CD8-positive, alpha-beta memory T cell (primary cell): ENCODE measurements at places on chromosomes 1 and 21.

- DNase-seq = peak; percentile 14
- no peaks in the 10 kb centered on the region for H3K4me1 ChIP-seq
- H3K4me3 ChIP-seq = no peak overlapping the region
- no peak overlapping the region for H3K27ac ChIP-seq
Measured at GRCh38 chr21:15592271-15592860, 137.4 kb upstream of the USP25 start.

DNA sequence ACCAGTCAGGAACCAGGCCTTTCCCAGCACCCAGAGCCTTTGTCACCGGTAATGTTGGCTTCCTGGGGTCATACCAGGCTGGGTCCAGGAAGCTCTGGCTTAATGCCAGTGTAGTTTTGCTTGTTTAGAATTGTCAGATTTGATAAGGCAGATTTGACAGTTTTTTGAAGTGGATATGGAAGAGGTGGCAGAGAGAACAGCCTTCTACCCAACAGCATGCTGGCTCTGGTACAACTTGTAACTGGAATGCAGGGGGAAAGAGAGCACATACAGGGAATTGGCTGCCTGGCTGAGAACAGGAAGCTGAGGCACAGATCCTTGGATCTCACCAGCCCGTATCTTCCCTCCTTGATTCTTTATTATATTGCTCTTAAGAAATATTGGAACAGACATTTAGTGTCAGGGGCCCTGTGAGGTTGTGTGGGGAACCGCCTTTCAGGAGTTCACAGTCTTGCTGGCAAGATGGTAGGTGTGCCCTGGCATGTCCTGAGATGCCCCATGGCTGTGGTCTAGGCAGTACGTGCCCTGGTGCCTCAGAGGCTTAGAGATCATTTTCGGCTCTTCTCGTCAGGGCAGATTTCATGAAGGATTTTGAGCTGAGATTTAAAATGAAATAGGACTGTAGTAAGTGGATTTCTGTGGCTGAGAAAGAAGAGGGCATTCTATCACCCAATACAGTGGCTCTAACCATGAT is 227.0 kb downstream of the PBX1 start:
- H3K27me3 ChIP-seq = no peaks in the 10 kb centered on the region
- H3K36me3 ChIP-seq = no peaks in the 10 kb centered on the region
- H3K27ac ChIP-seq = no peak overlapping the region
- DNase-seq = no peak

DNA sequence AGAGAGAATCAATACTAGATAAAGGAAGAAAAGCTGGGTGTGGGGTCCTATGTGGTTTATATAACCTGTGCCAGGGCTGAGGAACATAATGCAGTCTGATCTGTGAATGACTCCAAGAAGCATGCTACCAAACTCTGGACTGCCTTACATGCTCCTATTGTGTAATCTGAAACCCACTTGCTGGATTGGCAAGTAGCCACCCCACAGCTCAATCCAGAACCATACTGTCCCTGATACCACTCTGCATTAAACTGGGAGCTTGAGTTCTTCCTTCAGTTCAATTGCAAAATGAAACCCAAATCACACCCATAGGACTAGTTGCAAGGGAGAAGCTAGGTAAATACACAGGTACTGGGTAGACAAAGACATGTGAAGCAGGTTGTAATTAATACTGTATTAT is 115.4 kb upstream of the NEGR1 start:
- H3K27me3 ChIP-seq = no peaks in the 10 kb centered on the region
- no peaks in the 10 kb centered on the region for H3K36me3 ChIP-seq
- H3K27ac ChIP-seq = no peak overlapping the region
- H3K4me1 ChIP-seq = no peaks in the 10 kb centered on the region

GRCh38 chr21:45631540-45631939 is 12.0 kb upstream of the PCBP3 start:
- H3K4me1 ChIP-seq = peaks cover 4% of the 10 kb centered on the region
- no peak for DNase-seq
- no peaks in the 10 kb centered on the region for H3K27me3 ChIP-seq
- no peak overlapping the region for H3K4me3 ChIP-seq
- H3K36me3 ChIP-seq = no peaks in the 10 kb centered on the region

- DNase-seq = no peak
- no peak overlapping the region for H3K27ac ChIP-seq
- peaks cover 6% of the 10 kb centered on the region for H3K4me1 ChIP-seq
- no peaks in the 10 kb centered on the region for H3K27me3 ChIP-seq
- H3K36me3 ChIP-seq = no peaks in the 10 kb centered on the region
Measured at GRCh38 chr1:150073516-150073915, 5.9 kb downstream of the VPS45 start.

GRCh38 chr1:8418301-8418700 is 100.4 kb downstream of the SLC45A1 start:
- H3K27ac ChIP-seq = no peak overlapping the region
- H3K4me1 ChIP-seq = peaks cover 67% of the 10 kb centered on the region
- H3K27me3 ChIP-seq = no peaks in the 10 kb centered on the region
- no peak overlapping the region for H3K4me3 ChIP-seq
- peaks cover 11% of the 10 kb centered on the region for H3K36me3 ChIP-seq

DNA sequence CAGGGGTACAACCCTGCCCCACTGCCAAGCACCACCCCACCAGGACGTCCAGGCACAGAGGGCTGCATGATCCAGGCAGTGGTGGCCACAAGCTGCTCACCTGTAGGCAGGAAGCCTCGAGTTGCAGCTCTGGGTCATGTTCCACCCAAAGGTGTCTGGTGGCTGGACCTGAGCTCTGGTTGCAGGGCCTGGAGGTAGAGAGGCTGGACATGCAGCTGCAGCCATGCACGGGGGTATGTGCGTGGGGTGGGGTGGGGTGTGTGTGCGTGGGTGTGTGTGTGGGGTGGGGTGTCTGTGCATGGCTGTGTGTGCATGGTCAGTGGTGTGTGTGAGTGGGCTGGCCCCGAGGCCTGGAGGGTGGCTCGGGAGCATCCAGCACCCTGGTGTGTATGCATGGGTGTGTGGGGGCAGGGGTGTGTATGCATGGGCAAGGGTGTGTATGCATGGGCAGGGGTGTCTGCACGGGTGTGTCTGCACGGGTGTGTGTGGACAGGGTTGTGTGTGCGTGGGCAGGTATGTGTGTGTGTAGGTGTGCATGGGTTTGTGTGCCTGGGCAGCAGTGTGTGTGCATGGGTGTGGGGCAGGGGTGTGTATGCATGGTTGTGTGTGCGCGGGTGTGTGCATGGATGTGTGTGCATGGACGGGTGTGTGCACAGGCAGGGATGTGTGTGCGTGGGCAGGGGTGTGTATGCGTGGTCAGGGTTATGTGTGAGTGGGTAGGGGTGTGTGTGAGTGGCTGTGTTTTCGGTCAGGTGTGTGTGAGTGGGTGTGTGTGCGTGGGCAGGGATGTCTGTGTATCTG is 15.6 kb downstream of the ARHGEF16 start:
- H3K27ac ChIP-seq = no peak overlapping the region
- no peak overlapping the region for H3K4me3 ChIP-seq
- no peaks in the 10 kb centered on the region for H3K4me1 ChIP-seq

- H3K27me3 ChIP-seq = no peaks in the 10 kb centered on the region
- no peaks in the 10 kb centered on the region for H3K4me1 ChIP-seq
- no peak overlapping the region for H3K27ac ChIP-seq
Measured at GRCh38 chr1:77866296-77866695, 22.1 kb upstream of the NEXN start.

DNA sequence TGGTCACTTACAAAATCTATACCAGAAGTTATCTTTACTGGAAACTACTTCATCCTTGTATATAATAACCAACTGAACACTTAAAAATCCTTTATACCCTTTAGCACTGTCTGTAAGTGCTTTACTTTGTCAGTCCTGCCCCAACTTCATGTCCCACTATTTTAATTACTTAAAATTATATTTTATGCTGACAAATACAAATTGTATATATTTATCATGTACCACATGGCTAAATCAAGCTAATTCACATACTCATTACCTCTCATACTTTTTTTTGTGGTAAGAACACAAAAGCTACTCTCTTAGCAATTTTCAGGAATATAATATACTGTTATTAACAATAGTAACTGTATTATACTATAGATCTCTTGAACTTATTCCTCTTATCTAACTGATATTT is 63.0 kb downstream of the EVI5 start:
- no peak for DNase-seq
- H3K4me3 ChIP-seq = no peak overlapping the region
- no peaks in the 10 kb centered on the region for H3K27me3 ChIP-seq
- no peaks in the 10 kb centered on the region for H3K4me1 ChIP-seq
- H3K27ac ChIP-seq = no peak overlapping the region
- no peaks in the 10 kb centered on the region for H3K36me3 ChIP-seq

- no peak overlapping the region for H3K27ac ChIP-seq
- no peaks in the 10 kb centered on the region for H3K27me3 ChIP-seq
- no peak for DNase-seq
- no peak overlapping the region for H3K4me3 ChIP-seq
- no peaks in the 10 kb centered on the region for H3K4me1 ChIP-seq
- no peaks in the 10 kb centered on the region for H3K36me3 ChIP-seq
Measured at GRCh38 chr1:111487133-111487532, 13.3 kb downstream of the C1orf162 start.

DNA sequence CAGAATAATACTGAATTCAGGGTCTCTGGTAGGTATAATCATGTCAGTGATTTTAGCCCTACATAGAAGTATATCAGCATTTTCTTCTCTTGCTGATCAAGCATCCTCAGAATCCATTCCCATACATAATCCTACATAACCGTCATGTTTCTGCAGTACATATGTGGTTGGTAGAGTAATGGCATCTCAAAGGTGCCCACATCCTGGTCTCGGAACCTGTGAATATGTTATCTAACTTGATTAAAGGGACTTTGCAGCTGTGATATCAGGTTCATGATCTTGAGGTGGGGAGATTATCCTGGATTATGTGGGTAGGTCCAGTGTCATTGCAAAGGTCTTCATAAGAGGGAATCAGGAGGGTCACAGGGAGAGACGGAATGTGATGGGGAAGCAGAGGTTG is 69.4 kb upstream of the KIF1B start:
- H3K4me3 ChIP-seq = no peak overlapping the region
- H3K27ac ChIP-seq = no peak overlapping the region
- H3K27me3 ChIP-seq = no peaks in the 10 kb centered on the region
- H3K4me1 ChIP-seq = no peaks in the 10 kb centered on the region
- DNase-seq = no peak

GRCh38 chr1:177289532-177289931 is 118.8 kb downstream of the BRINP2 start:
- no peak for DNase-seq
- no peaks in the 10 kb centered on the region for H3K4me1 ChIP-seq
- H3K36me3 ChIP-seq = no peaks in the 10 kb centered on the region
- H3K27me3 ChIP-seq = no peaks in the 10 kb centered on the region
- no peak overlapping the region for H3K4me3 ChIP-seq
- no peak overlapping the region for H3K27ac ChIP-seq

- DNase-seq = no peak
- no peak overlapping the region for H3K4me3 ChIP-seq
- no peak overlapping the region for H3K27ac ChIP-seq
- no peaks in the 10 kb centered on the region for H3K27me3 ChIP-seq
- no peaks in the 10 kb centered on the region for H3K36me3 ChIP-seq
Measured at GRCh38 chr1:6329396-6329795, 64.2 kb downstream of the ACOT7 start.

- H3K27me3 ChIP-seq = no peaks in the 10 kb centered on the region
- no peak overlapping the region for H3K27ac ChIP-seq
- H3K4me1 ChIP-seq = no peaks in the 10 kb centered on the region
Measured at GRCh38 chr1:177973585-177973984, 3.7 kb upstream of the SEC16B start.

DNA sequence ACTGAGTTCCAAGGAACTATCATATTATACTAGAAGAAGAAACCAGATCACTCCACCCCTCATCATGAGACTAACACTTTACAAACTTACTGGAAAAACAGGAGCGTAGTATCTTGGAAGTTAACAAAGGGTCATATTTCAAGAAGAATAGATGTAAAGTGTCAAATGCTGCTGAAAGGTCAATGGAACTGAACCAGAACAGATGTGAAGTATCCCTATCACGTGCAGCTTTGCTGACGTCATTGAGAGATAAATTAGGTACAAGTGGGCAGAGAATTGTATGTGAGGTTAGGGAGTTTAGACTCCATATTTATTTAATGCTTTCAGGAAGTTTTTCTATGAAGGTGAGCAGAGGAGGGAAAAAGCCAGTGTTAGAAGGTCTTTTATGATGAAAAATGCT is 483.0 kb downstream of the NCAM2 start:
- DNase-seq = no peak
- no peaks in the 10 kb centered on the region for H3K4me1 ChIP-seq
- no peak overlapping the region for H3K27ac ChIP-seq
- H3K27me3 ChIP-seq = no peaks in the 10 kb centered on the region

DNA sequence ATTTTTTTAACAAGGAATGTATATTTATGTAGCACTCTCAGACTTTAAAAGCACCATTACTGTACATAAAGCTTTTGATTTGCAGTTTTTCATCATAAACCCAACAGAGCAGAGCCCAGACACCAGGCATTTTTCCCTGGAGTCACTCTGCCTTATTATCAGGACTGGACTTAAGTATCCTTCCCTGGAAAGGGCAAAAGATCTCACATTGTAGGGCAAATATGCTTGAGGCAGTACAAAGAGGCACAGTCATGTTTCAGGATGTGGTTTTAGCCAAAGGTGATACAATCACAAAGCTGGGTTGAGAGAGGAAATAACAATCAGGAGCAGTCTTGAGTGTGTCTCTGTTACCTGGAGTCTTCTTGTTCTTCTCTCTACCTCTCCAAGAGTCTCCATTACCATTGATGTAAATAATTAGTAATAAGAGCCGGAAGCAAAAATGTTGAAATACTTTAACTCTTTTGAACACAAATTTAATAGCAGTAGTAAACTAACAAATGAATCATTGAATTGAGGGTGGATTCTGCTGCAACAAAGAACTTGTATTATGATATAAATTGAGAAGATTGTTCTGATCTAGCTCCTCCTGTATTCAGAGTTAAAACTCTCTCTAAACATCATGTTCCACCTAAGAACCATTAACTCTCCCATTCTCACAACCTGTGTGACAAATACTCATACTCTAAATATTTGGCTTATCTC is 160.5 kb downstream of the LTN1 start:
- peak overlapping the region; percentile 32 for H3K4me3 ChIP-seq
- no peaks in the 10 kb centered on the region for H3K36me3 ChIP-seq
- DNase-seq = peak; percentile 52
- no peak overlapping the region for H3K27ac ChIP-seq
- no peaks in the 10 kb centered on the region for H3K27me3 ChIP-seq

GRCh38 chr1:21622466-21623315 is 46.5 kb downstream of the RAP1GAP start:
- no peak overlapping the region for H3K27ac ChIP-seq
- H3K4me3 ChIP-seq = no peak overlapping the region
- H3K4me1 ChIP-seq = no peaks in the 10 kb centered on the region
- no peak for DNase-seq
- no peaks in the 10 kb centered on the region for H3K27me3 ChIP-seq
